ENCODE measurements at places on chromosomes 5 and 9.

GRCh38 chr5:178399701-178400095 is 167.1 kb upstream of the PHYKPL start:
- DNase-seq: no peak

DNA sequence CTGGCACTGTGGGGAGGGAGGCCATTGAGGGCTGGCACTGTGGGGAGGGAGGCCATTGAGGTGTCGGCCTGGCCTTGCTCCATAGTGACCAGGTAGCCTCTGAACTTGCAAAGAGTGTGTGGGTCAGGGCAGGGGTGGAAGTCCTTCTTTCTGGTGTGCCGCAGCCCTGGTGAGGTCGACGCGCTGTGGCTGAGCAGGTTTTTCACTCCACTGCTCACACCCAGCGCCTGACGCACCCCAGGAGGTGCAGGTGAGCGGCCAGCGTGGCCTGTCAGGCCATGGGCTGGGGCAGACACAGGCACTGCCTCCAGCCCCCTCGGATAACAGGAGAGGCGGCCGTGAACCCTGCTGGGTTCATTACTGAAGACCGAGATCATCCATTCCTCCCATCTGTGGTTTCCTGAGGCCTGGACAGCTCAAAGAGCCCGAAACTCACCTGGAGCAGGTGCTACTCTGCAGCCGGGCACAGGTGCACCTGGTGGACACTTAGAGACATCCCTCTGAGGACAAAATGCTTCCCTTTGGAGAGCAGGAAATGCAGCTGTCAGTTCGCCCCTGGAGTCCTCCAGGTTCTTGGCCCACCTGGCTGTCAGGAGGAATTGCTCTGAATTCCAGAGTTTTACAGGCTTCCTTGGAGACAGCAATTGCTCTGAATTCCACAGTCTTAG is 32.4 kb downstream of the LHX3 start:
- no peak for DNase-seq

- no peak for DNase-seq
Measured at GRCh38 chr9:5263351-5264218, 32.4 kb downstream of the INSL4 start.

DNA sequence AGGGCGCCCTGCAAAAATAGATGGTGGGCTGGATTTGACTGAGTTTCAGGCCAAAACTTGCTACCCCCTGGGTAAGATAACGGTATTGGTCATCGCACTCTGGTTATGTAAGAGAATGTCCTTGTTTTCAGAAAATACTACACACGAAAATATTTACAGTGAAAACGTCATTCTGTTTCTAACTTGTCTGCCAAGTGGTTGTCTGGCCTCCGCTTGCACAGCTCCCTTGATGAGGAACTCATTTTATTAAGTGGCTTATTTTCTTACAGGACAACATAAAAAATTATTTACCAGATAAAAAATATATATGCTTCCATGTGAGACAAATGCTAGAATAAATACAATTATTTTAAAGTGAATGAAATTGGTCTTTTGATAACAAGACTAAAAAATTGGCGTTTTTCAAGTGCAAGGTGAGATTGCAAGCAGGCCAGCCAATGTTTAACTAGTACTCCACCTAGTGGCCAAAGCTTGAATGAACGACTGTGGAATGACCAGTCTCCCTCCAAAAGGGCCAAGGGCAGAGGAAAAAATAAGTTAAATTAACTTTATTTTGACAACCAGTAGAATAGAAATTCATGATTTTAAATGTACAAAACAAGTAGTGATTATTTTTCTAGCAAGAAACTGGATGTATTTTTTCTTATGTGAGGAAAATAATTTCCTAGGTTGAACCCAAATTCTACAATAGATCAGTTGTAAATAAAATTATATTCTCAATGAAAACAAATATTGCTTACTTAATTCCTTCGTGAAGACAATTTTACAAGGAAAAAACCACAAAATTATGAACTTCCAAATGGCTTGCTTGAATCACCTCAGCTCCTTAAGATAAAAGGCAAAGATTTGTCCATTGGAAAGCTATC is 93.2 kb downstream of the ZFAND5 start:
- peak; percentile 7 for DNase-seq

DNA sequence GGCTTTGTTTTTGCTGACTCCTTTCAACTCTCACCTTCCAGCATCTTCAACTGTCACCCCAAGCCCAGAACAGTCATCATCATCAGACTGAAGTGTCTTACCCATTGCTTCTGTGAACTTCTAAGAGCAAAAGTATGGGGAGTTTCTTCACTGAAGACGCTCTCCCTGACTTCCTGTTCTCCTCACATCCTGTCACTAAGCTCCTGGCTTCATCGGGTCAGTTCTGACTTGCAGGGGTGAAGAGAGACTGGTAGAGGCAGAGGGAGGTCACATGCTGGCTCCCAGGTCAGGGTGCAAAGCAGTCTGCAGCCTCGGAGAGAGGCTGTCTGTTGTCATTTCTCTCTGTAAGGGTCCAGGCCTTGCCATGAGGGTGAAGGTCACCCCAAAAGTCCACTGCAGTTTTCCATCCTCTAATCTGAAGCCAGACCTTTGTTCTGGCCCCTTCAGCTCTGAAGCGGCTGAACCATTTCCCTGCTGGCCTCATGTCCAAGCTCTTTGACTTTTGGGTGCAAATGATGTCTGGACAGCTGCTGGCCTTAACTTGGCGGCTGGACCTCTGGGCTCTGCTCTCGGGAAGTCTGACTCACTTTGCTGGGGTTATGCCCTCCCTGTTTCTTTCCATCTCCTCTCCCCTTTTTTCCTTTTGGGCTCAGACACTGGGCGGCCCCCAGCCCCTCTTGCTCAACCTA is 305.0 kb downstream of the RAB3C start:
- DNase-seq: no peak

DNA sequence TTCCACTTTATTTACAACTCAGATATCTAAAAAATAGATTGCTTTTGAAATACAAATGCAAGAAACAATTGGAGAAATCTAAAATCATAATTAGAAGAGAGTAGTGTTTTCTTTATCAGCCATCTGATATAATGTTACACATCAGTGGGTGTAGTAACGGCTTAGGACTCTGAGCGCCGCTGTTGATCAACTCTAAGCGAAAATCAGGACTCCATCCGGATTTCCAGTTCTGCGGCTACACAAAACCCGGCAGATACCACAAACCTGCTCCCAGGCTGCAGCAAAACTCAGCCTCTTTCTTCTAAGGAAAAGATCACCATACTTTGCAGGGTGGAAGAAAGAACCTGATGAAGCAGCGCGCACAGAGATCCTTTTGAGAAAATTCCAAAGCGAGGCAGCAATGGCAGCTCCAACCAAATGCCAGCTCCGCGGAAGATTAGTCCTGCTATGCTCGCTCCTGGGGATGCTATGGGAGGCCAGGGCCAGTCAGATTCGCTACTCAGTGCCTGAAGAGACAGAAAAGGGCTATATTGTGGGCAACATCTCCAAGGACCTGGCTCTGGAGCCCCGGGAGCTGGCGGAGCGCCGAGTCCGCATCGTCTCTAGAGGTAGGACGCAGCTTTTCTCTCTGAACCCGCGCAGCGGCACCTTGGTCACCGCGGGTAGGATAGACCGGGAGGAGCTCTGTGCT is at the start of gene PCDHGA9:
PCDHGA9 (plus strand) TSS at position 226 of the 691 bp plus-strand sequence; CDS start at position 401, 175 bp downstream.
- DNase-seq: no peak

- no peak for DNase-seq
Measured at GRCh38 chr9:85858056-85858750, 82.7 kb upstream of the NAA35 start.

DNA sequence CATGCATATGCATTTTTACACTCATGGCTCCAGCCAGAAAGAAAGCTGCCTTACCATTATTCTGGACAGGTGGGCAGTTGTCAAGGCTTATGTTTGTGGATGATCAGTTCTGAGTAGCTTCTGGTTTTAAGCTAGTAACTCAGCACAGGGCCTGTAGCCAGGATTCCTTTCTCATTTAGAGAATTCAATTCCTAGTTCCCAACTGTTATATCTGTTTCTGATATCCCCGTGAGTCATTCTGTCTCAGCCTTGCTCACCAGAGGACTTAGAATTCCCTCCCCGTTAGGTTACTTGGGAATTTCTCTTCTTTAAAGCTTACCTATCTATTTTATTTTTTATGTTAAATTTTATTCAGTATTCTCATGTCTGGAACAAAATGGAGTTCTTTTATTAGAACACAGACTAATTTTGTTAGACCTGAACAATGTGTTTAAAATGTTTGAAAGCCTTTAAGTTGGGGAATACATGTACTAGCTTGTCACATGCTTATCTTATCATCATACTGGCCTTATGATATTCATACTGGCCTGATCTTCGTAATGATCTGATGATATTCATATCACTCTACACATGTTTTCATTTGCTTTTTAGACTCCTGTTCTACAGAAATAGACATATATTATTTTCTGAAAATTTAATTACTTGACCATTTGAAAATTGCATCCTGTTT is 47.1 kb downstream of the CAST start:
- DNase-seq: no peak

DNA sequence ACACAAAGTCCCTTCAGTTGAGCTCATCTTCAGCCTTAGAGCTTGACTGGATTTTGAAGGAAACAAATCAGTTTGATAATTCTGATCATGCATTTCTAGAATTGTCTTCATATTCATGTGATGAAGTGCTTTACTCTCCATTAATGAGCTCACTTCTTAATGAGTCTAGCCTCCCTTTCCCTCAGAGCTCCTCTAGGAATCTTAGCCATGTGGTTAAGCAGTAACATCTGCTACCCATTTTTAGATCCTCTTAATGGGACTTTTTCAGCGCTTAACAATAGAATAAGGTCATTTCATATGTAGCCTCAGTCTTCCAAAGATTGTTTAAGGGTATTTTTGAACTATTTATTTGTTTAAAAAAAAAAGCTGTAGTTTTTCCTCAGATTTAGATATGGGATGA is 36.9 kb upstream of the LURAP1L start:
- no peak for DNase-seq

GRCh38 chr9:87158765-87159164 is 211.5 kb upstream of the GAS1 start:
- DNase-seq: no peak

DNA sequence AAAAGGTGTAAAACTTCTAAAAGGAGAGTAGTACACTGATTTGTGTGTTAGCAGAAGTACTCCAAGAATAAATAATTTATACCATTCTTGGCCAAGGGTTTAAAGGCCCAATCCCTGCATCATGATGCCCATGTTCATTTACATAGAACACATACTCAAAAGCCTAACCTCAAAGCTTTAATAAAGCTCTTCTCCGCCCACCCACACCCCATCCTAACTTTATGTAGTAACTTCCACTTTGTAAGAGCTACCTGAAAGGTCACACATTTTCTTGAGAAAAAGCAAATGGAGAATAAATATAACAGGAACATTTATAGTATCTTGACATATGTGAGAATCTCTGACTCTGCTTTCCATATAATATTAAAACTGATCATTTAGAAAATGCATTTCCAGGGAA is 148.8 kb upstream of the FREM1 start:
- no peak for DNase-seq

DNA sequence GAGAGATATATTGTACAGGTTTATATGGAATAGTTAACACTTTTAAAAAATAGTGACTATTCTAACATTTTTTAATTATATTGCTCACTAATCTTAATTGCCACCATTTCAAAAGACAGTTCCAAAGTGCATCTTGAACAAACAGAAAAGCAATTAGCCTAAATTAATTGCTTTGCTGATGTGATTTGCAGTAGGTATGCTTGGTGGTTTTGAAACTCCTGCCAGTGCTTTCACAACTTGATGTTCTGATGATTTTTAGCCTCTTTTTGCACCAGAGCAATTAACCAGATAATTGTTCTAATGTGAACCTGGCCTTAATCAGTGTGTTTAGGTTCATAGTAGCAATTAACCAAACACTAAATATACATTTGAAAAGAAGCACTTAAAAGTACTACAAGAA is 207.6 kb downstream of the FBXL17 start:
- DNase-seq: no peak

GRCh38 chr9:7174884-7175283 is 417.1 kb downstream of the KDM4C start:
- DNase-seq: no peak
